ENCODE measurements at places on chromosomes 11 and 22.
A peak's percentile ranks its signal among the peaks of the same experiment; 100 is the strongest.

DNA sequence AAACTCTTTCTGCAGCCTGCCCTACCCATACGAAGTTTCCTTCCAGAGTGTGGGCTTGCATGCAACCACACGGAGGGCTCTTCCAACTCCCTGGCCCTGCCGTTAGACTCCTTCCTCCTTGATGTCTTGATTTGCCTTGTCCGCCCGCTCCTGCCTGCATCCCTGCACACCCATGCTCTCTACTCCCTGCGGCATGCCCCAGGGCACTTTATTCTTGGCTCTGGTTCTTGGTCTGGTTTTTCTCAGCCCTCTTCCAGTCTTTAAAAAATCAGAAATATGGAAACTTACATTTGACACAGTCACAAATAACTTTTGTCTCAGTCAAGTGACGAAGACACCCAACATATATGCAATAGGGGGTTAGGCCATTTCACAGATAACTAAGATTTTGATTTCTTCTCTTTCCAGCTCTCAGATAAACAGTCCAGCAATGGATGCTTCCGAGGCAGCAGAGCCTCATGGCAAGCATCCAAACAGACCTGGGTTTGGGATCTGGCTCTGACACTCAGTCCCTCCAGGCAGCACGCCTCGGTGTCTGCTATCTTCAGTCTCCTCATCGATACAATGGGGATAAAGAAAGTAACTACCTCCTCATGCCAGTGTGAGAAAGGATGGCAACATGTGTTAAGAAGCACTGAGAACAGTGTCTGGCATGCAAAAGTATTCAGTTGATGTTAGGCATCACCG is 15.7 kb upstream of the OPCML start:
- DNase-seq = no peak

GRCh38 chr11:17443926-17444690 is 32.5 kb downstream of the ABCC8 start:
- DNase-seq = no peak

GRCh38 chr11:133697161-133697560 is 148.2 kb downstream of the SPATA19 start:
- no peak for DNase-seq

DNA sequence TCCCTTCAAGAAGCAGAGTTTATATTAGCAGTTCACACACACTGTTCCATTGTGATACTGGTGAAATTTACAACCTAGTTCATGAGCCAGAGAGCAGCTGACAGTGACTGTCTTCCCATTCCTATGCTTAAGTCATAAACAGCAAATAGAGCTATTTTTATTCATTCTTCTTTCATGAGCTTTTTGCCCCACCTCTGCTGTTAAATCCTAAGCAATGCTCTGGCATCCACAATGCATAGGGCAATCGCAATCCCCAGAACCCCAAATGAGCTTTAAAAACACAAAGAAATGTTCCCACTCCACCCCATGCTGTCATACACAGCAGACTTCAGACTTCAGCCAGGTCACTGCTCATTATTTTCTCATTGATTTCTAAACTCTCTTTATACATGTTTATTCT is 307.5 kb downstream of the ETS1 start:
- DNase-seq = no peak

DNA sequence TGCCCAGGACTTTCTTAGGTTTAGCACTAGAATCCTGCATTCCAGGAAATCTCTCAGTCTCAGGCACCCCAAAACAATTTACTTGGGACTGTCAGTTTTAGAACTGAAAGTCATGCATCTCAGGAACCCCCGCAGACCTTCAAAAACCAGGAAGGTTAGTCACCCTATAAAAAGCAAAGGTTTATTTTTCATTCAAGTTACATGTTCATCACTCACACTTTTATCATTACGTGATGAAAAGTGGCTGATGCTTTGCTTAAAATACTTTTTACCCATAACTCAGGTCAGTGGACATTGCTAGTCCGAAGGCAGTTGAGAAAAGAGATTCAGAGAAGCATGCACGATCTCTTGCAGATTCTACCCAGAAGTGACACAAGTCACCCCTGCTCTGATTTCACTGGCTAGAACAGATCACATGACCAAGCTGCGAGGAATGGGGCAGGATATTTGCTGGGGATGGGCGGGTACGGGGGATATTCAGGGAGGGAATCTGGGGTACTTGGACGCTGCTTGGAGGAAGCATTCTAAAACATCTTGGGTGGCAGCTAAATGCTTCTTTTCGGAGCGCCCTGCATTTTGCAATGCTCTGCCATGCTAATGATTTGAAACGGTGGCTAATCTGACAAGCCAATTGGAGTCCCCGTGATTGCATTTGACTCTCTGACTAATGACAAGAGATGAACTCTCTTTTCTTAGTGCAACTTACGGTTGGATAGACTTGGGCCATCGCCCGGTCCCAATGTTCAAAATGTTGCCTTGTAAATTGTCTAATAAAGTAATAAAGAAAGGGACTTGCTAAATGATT is 110.2 kb downstream of the MIAT start:
- no peak for DNase-seq

DNA sequence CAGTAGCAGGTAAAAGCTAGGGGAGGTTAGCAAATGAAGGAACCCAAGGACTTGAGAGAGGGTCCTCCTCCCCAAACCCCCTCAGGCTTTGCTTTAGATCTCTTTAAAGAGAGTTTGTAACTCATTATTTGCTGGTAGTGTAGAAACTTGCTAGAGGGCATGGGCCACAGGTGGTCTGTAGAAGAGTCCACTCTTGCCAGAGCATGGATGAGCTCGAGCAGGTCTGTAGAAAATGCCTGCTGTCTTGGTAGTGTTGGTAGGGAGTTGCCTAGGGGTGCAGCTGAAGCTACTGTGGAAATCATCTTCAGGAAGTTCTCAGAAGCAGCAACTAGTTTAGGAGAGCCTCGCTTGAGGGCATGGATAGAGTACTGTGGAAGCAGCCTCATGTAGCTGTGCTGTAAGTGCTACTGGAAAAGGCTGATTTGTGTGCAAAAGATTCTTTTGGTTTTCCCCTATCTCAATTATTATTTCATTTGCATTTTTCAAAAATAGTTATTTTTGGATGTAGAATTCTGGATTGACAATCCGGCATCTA is 104.3 kb downstream of the TMEM135 start:
- DNase-seq = no peak

DNA sequence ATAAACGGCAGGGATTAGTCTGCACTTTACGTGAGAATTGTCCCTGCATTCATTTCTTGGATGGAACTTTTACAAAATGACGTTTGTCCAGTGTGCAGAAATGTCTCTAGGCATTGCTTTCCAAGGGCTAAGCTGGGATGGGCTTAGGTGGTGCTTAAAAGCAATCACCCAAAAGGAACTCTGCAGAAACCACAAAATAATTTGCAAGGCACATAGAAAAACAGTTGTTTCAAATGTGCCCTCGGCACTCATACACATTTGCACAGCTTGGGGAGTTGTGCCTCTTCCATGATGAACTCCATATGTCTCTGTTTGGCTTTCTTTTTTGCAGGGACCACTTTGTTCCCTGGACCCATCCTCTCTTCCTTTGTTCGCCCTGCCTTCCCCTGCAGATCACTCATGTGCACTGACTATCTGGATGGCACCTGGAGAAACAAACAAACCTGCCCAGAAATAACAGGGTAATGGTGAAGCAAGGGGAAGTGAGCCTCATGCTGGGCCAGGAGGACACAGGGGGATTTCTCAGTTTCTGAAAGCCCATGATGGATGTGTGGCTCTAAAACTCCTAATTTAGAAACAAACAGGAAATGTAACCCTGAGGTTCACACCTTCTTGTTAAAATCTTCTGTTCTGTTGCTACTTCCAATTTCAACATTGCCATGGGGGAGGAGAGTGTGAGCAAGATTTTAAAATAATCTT is 150.2 kb downstream of the SNX19 start:
- no peak for DNase-seq

DNA sequence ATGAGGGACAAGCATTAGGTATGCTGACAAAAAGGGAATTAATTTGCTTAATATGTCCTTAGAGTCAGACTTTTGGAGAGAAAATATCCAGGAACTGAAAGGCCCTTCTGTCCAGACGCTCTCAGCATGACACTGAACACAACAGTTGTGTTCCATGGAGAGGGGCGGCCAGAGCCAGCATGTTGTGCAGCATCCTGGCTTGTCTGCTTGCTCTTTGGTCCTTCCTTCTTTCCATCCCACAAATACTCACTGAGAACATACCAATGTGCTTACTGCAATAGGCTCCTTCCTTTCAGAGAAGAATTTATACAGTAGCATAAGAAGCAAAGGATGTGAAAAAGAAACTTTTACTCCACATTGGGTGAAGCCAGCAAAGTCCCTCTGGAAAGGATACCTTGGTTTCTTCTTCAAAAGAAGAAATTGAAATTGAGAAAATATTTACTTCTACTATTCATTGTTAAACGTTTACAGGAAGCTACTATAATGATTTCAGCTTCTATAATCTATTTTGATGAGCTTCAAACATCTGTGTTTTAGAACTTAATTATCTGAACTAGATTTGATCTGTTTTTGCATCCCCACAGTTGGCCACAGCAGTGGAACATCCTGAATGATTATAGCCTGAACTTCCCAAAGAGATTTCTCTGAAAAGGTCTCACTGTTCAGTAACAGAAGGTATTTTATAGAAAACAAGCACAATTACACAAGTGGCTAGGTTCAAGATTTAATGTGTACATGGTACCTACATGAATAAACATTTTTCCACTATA is 304.1 kb upstream of the PITPNB start:
- no peak for DNase-seq

GRCh38 chr22:38327805-38328204 is 10.6 kb upstream of the CSNK1E start:
- DNase-seq = no peak

- peak; percentile 24 for DNase-seq
These were observed 11.7 kb downstream of the TECTA start for GRCh38 chr11:121112498-121113455.

GRCh38 chr11:267491-267994 is 10.7 kb upstream of the NLRP6 start:
- no peak for DNase-seq

- no peak for DNase-seq
These were observed 884.4 kb upstream of the CNTN5 start for GRCh38 chr11:98136357-98136756.

- no peak for DNase-seq
These were observed 4.6 kb downstream of the SAA2 start for GRCh38 chr11:18243783-18244362.

DNA sequence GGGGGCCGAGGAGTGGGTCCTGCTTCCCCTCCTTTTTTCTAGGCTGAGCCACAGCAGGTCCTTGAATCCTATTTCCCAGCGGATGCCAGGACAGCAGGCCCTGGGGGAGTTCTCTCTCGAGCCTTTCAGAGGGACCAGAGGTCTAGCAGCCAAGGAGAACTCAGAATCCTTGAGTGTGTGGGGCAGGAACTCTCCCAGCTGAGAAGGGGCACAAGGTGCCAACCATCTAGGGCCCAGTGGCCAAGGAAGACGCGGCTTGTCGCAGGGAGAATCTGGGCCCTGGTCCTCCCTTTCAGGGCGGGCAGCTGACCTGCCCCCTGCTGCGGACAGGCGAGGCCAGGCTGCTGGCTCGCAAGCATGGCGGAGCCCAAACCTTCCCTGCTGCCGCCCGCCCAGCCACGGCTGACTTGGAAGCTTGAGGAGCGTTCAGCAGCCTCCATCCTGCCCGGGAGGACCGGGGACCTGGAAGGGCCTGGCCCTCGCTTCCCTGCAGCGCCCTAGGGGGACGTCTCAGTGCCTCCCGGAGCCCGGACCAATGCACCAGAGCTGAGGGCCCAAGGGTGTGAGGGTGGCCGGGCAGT is 972 bp upstream of the TSSC4 start:
- DNase-seq = no peak

DNA sequence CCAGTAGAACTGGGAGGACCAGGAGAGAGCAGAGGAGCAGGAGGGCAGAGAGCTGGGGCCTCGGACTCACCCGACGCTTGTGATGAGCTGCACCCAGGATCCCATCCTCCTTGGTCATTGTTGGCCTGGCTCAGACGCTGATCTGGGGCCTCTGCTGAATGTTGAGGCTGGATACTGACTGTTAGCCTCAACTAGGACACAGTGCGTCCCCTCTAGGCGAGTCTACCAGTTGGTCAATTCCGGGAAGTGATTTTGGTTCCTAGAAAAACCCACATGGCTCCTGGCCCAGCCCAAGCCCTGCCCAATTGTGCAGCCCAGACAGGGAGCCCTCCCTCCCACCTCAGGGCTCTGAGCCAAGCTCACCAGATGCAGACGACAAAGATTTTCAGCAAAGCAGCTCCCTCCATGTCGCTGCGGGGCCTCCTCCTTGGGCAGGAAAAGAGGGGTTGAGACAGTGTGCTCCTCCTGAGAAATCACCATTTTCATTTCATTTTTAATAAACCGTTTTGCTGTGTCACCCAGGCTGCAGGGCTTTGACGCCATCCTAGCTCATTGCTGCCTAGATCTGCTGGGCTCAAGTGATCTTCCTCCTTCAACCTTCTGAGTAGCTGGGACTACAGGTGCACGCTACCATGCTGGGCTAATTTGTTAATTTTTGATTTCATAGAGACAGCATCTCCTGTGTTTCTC is at the start of gene APOL4:
Gene APOL4 (minus strand): TSS at position 180 of the 690 bp plus-strand sequence. CDS start 75 bp downstream, at position 105.
- no peak for DNase-seq

DNA sequence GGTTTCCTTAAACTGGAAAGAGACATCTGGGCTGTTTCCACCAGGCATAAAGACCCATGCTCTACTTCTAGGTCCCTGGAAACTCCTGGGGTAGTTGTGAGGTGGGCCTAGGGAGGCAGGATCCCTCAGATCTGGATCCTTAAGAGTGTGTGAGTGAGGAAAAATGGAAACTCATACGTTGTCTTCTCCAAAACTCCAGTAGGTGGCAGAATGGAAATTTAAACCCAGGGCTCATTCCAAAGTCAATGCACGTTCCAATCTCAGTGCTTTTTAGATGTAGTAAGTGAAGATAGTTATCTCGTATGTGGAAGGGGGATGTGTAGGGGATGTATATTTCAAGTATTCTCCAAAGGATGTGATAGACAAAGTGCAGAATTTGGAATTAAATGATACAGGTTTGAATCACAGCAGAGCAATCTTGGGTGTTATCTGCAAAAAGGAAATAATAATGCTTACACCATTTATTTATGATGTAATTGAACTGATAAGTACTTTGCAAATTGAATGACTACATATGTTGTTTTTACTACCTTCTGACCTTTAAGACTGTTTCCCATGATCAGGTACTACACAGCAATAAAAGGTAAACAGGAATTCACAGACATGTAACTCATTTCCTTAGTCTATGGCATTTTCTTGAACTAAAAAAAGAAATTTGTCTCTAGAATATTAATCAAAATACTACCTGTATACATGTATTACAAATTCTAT is 13.1 kb upstream of the MMP1 start:
- DNase-seq = no peak

GRCh38 chr22:20424932-20425565 is 12.6 kb downstream of the SCARF2 start:
- no peak for DNase-seq

Data from GM19239 (cell line).